ENCODE measurements at places on chromosomes 5 and 9.

GRCh38 chr5:9670371-9670770, 40.2 kb upstream of the TAS2R1 start:
- DNase-seq, result no peak

DNA sequence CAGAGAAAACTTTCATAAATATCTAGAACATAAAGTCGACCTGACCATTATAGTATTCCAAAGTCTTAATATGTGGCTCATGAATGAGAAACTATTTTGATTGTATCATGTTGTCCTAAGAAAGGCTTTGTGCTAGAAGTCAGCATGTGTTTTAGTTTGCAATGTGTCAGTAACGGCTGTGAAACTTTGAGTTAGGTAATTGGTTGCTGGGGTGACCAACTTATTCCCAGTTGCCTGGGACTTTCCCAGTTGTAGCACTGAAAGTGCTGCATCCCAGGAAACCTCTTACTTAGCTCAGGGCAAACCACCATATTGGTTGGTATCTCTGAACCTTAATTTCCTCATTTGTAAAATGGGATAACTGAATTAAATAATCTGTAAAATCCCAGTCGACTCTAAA, 114.6 kb upstream of the SLC12A2 start:
- DNase-seq, result no peak

- DNase-seq, result no peak
Measured at GRCh38 chr5:119332978-119333401, 22.8 kb upstream of the TNFAIP8 start.

- DNase-seq, result no peak
Measured at GRCh38 chr5:133245191-133246052, 193.6 kb downstream of the HSPA4 start.

DNA sequence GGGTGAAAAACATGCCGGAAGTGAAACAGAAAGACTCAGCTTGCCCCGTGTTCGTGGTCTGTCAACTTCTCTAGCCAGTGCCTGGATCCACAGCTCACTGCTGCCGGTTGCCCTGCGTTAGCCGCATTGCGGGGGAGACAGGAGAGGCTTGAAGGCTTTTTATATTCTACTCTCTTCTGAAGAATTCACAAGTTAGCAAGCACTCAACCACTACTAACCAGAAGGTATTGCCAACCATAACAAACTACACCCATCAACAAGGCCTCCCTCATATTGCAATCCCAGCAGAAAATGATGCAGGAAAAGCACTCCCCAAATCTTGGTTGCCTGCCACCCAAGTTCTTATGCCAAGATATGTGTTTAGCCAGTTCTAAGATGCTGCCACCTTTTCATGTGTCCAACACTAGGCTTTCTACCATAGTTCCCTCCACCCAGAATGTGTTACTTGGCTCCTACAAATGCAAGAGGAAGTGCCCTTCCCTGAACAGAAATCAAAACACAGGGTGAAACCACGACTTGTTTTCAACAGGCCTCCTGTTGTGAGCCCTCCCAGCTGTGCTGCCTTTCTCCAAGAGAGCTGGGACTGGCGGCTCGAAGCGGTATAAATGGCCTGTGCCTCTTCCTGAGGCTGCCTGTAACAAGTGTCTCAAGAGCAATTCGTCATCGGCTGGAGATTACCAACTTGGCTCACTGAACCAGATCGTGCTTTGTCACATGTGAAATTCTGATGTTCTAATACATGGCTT, 129.0 kb downstream of the SNX18 start:
- peak; percentile 7 for DNase-seq

DNA sequence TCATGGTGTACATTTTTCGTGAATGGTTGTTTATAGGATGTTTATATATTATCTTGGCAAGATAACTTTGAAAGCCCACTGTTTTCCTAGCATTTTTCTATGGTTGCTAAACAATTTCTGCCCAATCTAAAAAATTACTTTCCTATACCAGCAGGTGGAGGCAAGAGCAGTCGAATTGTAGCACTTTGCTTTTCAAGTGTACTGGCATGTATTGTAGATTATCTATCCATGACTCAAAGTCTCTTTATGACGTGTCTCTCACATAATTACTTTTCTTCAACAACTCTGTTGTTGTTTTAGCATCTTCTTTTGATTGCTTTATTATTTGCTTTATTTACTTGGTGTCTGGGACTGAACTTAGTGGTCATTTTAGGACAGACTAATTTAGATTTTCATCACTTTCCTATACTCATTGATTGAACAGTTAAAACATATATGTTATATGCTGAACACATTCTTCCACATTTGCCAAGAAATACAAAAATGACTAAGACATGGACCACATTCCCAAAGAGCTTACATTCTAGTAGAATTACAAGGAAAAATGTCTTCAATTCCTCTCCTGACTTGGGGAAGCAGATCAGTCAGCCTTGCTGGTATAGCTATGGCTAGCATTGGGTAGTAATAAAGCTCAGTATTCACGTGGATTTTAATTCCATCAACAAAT, 20.7 kb downstream of the NLN start:
- DNase-seq, result no peak

DNA sequence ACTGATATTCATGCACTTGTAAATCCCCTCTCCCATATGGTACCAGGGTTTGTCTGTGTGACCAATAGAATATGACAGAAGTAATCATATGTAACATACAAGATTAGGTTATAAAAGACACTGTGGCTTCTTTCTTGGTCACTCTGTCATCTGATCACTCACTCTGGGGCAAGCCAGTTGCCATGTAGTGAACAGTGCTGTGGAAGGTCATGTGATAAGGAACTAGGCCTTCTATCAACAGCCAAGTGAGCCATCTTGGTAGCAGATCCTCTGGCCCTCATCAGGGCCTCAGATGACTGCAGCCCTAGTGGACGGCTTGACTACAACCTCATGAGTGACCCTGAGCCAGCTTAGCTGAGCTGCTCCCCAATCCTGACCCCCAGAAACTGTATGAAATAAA, 30.0 kb upstream of the MATR3 start:
- DNase-seq, result no peak

DNA sequence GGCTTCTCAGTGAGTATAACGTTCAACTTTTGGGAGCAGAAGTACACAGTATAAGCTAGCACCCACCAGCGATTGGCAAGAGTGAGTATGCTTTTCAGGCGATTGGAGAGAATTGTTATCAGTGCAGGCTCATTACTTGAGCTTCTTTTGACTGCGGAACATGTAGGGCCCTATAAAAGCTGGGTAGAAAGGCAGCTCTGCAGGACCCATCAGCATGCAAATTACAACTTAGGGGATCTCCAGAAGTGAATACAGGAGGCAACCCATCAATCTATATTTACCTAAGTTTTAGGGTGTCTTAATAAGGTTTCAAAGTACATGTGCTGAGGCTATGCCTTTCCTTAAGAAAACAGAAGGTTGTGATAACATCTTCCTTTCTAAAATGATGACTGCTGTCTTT, 225.0 kb downstream of the MLLT3 start:
- DNase-seq, result no peak

GRCh38 chr9:121232251-121232650, 30.6 kb upstream of the RAB14 start:
- no peak for DNase-seq

Measured in stimulated activated naive CD4-positive, alpha-beta T cell (primary cell).